Kidney epithelial cell (primary cell): ENCODE measurements at places on chromosomes 3 and 15.

DNA sequence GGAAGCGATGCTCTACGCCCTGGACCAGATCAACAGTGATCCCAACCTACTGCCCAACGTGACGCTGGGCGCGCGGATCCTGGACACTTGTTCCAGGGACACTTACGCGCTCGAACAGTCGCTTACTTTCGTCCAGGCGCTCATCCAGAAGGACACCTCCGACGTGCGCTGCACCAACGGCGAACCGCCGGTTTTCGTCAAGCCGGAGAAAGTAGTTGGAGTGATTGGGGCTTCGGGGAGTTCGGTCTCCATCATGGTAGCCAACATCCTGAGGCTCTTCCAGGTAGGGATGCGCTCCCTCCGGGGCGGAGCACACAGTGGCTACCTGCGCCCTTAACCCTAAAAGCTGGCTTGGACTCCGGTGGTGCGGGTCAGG, 698 bp downstream of the GRM7 start:
- DNase-seq, result no peak

DNA sequence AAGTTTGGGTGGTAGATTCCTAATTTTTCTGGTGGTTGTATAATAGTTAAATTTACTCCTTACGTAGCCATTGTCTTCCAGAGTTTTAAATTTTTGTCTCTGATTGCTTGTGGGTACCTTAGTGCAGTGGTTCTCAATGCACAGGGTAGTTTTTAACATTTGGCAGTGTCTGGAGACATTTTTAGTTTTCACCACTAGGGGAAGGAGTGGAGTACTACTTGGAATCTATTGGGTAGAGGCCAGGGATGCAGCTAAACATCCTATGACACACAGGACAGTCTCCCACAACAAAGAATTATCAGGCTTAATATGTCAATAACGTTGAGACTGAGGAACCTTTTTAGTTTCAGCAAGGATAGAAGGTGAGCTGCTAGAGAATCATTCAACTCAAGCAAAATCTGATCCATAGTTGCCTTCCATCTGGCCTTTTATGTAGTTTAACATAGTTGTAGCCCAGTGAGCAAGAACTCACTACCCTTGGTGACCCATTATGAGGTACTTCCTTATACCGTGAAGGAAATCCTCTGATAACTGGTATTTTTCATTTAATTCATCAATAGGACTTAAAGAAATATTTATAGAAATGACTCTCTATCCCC, 8.6 kb upstream of the STX19 start:
- no peak for DNase-seq

DNA sequence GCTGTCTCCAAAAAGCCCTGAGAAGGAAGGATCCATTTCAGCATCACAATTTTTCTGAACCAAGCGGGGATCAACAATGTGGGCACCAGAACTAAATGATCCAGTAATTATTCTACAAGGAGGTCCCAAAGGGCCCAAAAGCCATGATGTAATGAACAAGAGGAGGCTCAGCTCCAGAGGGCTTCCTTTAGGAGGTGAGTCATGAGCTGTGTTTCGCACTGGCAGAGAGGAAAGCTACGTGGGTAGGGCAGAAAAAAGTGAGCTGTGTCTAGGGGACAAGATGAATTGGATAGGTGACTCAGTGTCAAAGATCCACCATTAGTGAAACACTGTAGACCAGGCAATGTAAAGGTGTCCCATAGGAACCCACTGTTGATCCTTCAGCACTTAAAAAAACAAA, 113.4 kb downstream of the RORA start:
- no peak for DNase-seq

GRCh38 chr15:69013726-69014406, 629 bp upstream of the NOX5 start:
- no peak for DNase-seq

DNA sequence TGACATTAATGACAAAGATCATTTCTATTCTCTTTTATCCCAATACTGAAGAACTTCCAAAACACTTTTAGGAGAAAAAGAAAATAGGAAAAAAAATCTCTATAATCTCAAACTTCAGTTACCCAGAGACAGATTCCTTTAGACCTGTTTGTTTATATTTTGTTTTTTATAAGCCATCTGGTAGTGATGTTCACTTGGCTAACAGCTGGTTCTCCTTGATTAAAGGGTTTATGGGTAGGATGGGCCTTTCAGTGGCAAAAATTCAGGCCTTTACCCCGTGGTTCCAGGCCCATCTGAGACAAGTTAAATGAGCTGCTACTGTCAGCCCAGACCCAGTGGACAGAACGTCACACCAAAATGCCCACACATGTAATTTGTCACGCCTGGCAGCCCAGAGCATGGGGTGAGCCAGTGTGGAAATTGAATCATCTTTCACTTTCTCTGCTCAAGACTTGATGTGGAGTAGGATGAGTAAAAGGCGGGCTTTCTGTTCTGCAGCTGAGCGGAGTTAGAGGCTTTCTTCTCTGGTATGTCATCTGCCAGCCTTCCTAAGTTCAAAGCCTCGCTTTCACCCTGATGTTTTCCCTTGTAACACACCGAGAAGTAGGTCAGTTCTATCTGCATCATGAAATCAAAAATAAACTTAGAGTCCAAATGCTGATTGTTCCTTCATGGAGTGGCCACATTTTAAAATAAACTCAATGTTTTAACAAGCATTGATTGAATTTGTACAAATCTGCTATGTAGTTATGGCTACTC, 62.5 kb upstream of the SKOR1 start:
- peak; percentile 18 for DNase-seq

DNA sequence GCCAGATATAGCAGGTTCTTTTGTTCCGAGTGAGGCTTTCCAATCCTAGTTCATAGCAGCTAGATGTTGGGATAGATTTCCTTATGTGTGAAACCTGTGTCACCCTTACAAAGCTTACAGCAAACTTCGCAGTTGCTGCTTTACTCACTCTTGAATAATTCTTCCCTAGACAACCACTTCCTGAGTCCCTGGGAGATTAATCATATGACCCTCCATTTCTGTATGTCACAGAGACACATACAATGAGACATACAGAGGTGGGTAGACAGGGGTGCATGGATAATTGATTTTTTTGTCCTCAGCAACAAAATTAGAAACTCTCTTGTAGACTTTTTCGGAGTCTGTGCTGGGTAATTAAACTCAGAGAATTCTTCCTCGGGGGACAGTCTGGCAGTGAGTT, 163.2 kb downstream of the NSUN3 start:
- peak; percentile 74 for DNase-seq

- no peak for DNase-seq
Measured at GRCh38 chr15:68229386-68230156, at the start of gene CLN6. TSS of gene CLN6 (minus strand) at chr15:68229728. CDS start at chr15:68229584, 144 bp downstream.

- DNase-seq, result no peak
Measured at GRCh38 chr3:55827786-55828185, 340.7 kb upstream of the WNT5A start.

DNA sequence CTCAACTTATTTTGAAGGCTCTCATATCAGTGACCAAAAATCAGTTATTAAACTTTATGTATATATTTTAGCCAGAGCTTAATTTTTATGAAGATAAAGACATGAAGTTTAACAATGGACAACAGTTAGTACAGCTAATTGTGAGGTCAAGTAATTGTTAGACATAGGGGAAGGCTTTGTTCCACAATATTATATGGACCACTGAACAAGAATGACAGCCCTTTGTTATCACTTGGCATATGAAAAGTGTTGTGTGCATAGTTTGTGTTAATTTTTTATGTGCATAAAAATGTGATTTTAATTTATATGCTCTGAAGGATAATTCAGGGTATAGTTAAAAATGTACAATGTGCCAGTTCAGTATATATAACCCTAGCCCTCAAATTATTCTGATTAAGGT, 12.0 kb downstream of the DNAJC19 start:
- DNase-seq, result no peak

DNA sequence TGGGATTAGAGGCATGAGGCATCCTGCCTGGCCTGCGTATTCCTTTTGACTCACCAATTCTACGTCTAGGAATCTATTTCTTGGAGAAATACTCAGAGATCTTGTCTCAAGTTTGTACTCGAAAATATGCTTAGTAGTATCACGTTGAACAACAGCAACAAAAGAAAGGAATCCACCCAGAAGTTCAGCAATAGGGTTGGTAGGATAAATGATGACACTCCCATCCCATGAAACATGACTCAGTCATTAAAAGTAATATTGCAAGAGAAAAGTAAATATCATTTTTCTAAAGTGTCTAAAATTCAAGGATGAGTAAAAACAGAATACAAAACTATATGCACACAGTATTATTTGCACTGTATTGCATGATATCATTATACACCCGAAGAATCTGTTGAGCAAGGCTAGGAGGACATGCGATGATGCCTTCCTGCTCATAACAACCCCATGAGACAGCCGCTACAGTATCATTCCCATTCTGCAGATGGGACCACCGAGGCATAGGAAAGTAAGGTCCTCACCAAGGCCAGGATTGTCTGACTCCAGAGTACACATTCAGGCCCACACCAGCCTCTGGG, 61.5 kb downstream of the SLC6A1 start:
- DNase-seq, result no peak
